ENCODE measurements at places on chromosomes 12 and 14.
A peak's percentile ranks its signal among the peaks of the same experiment; 100 is the strongest.

DNA sequence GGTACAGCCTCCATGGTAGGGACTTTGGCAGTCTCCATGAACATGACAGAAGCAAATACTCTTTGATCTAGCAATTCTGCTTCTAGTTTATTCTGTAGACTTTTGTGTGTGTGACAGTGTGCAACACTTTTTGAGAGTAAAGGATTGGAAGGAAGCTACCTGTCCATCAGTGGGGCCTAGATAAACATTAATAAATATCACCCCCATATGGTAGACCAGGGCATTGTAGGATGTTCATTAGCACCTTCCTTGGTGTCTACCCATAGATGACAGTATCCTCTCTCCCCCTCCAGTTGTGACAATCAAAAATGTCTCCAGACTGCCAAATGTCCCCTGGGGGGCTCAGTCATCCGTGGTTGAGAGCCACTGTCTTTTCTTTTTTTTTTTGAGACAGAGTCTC, 10.8 kb downstream of the SNRNP35 start:
- DNase-seq, result peak; percentile 42

GRCh38 chr14:23434488-23435222, 805 bp downstream of the MYH7 start:
- no peak for DNase-seq

DNA sequence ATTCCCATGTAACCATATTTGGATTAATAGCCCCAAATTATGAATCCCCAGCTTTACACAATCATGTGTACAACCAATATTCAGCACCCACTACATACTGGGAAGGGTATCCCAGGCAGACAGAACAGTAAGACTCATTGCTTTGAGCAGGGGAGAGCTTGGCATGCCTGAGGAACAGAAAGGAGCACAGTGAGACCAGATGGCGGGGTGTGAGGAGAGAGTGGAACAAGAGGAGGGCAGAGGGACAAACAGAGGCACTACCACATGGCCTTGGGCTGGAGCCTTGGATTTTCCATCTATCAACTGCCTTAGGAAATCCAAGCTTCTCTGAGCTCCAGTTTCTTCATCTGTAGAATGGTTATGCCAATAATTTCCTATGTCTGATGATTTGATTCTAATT, 3.8 kb downstream of the DGKA start:
- DNase-seq, result no peak

- DNase-seq, result no peak
Observed at GRCh38 chr12:126362964-126363363, 1297.7 kb downstream of the AACS start.

DNA sequence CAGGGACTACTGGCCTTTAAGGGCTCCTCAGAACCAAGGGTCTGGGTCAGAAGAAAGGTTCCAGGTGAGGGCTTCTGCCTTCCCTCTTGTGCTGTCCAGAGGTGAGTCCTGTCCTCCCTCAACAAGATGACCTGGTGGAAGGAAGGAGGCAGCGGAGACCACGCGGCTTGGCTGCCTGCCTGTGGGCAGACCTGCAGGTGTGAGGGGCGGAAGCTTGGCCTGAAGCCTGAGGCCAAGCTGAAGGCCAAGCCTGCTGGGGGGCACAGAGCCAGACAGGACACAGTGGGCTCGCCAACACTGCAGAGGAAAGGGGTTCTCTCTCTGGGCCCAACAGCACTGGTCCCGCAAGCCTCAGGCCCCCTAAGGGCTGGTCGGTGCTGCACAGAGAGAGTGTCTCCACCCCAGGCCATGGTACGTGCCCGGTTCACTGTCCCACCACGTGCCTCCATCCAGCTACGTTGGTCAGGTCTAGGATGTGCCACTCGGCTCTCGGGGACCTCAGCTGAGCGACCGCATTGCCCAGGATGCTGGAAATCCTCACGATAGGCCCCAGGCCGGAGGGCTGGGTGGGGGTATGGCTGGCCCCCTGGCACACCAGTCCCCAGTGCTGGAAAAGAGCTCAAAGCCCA, 170.0 kb upstream of the PRMT8 start:
- DNase-seq, result no peak

DNA sequence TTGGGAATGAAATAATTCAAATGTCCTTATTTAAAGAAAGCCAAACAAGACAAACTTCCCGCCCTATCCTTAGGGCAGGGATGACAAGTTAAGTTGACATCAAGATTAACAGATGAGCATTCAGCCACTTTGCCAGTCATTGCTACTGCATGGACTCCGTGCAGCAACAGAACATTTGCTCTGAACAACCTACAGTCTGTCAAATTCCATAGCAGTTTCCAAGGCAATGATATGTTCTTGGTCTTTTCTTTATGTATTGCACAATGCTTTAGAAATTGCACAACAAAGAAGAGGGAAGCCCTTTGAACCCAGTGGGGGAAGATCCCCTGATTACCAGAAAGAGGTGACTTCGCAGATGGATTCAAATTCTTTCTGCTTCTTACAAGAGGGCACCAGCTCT, 269.8 kb downstream of the BCAT1 start:
- DNase-seq, result no peak

DNA sequence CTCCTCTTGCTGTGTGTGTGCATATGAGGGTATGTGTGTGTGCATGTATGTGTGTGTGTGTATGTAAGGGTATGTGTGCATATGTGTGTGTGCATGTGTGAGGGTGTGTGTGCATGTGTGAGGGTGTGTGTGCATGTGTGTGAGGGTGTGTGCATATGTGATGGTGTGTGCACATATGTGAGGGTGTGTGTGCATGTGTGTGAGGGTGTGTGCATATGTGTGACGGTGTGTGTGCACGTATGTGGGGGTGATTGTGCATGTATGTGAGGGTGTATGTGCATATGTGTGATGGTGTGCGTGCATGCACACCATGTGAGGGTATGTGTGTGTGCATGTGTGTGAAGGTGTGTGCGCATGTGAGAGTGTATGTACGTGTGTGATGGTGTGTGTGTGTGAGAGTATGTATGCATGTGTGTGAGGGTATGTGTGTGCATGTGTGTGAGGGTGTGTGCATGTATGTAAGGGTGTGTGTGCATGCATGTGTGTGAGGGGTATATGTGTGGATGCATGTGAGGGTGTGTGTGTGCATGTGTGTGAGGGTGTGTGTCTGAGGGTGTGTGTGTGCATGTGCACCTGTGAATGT, 15.4 kb downstream of the DAO start:
- DNase-seq, result no peak

DNA sequence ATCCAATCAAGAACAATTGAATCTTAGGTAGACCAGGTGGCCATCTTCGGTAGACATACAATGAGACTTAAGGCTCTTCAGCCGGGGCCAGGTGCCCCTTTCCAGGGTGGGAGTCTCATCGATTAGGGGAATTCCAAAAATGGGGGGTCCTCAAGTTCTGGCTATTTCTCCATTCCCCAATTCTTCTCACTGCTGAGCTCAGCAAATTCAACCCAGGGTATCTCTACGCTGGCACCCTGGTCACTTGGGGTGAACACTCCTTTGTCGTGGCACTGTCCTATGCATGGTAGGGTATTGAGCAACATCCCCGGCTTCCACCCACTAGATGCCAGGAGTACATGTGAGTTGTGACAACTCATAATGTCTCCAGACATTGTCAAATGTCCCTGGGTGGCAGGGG, 34.9 kb upstream of the FBXO21 start:
- no peak for DNase-seq

DNA sequence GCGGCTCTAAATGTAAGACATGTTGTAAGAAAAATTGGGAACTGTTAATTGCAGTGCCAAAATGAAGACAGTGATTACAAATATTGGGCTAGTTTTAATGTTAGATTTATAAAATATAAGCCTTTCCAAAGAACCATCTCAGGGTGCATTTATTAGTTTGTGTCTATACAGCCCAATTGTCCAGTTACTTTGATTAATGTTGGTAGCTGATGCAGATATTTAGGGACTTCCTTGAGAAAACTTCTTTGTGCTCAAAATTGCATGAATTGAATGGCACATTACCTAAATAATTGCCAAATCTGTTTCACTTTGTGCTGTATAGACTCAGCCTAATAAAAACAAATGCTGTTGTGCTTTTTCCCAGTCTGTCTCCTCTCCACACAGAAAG, 83.7 kb downstream of the DAD1 start:
- DNase-seq, result no peak

DNA sequence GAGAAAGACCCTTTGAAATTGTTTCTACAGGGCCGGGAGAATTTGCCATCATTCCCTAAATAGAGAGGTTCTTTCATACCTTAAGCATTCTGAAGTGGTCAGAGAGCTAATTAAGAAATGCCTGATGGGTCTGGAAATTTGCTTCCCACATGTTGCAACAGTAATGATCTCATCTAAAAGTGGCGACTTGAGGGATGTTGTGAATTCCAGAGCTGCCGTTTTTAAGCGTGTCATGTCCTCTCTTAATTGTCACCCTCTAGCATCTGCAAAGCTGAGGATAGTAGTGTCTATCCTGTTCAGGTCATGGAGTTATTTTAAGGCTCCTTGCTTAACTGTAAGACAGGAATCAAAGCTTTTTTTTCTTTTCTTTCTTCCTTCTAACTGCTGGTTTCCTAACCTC, 60.4 kb downstream of the FOS start:
- DNase-seq, result no peak

- no peak for DNase-seq
Observed at GRCh38 chr14:98888927-98889835, 382.8 kb downstream of the BCL11B start.

GRCh38 chr14:32224737-32225377, 21.8 kb upstream of the RNU6-8 start:
- DNase-seq, result no peak

DNA sequence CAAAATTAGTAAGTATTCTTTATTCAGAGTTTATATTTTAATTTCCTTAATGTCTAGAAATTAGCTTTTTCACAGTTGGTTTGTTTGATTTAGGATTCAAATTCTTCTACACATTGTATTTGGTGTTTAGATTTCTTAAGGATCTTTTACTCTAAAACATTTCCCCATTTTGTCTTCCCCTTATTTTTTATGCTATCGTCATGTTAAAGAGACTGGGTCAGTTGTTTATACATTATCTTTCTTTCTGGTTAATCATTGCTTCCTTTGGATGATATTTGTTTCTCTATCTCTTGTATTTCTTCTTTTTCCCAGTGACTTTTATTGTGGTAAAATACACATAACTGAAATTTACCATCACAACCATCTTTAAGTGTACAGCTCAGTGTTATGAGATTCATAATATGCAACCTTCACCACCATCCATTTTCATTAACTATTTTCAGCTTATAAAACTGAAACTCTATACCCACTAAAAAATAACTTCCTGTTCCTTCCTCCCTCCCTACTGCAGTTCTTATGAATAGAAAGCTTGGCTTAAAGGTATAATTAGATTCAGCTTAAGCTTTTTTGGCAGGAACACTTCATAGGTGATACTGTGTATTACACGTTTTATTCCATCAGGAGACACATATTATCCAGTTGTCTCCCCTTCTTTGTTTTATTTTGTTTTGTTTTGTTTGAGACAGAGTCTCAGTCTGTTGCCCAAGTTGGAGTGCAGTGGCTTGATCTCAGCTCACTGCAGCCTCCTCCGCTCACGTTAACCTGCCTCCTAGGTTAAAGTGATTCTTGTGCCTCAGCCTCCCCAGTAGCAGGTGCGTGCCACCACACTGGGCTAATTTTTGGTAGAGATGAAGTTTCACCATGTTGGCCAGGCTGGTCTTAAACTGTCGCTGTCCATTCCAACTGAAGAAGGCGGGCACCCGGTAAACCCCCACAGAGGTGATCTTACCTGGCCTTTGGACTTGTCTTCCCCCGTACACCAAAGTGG, 45.0 kb downstream of the NOPCHAP1 start:
- peak; percentile 4 for DNase-seq

- DNase-seq, result no peak
Observed at GRCh38 chr14:97618401-97618800, 821.2 kb downstream of the VRK1 start.

DNA sequence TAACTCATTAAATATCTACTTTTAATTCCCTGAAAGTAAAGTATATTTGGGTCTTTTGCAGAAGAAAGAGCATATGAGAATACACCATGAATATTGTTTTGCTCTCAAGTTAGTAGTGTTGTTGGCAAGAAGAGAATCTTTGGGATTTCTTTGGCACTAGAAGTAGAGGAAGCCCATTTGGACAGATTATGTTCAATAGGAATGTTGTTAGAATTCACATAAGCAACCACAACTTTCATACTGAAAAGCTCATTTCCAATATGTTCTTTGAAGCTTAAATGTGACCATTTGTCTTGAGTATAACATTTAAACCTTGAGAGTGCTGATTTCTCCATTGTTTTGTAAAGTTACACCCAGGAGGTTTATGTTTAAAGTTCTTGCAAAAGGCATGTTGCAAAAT, 37.6 kb downstream of the PLEKHG7 start:
- no peak for DNase-seq

- DNase-seq, result no peak
Observed at GRCh38 chr12:8561011-8561410, 20.3 kb upstream of the CLEC4E start.

- no peak for DNase-seq
Observed at GRCh38 chr14:70753518-70753953, 55.8 kb downstream of the MAP3K9 start.

GRCh38 chr14:51703787-51704186, 52.1 kb downstream of the FRMD6 start:
- no peak for DNase-seq

GRCh38 chr12:16297521-16297920, 20.0 kb upstream of the SLC15A5 start:
- no peak for DNase-seq

GRCh38 chr12:132850291-132850690, 21.6 kb upstream of the GOLGA3 start:
- DNase-seq, result no peak

DNA sequence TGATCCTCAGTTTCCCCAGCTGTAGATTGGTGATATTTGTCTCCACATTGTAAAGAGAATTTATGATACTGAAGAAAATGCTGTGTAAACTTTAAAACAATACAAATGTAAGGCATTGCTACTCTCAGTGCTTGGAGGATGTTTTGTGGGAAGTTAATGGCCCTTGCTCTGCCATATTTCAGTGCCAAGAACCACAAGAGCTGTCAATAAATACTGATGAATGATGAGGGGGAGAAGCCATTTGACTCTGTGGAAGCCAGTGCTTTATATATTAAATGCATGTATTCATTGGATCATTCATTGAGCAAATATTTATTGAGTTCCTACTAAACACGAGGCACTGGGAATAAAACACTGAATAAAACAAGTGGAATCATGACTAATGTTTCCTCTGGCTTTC, 30.8 kb downstream of the CACNA1C start:
- DNase-seq, result no peak

DNA sequence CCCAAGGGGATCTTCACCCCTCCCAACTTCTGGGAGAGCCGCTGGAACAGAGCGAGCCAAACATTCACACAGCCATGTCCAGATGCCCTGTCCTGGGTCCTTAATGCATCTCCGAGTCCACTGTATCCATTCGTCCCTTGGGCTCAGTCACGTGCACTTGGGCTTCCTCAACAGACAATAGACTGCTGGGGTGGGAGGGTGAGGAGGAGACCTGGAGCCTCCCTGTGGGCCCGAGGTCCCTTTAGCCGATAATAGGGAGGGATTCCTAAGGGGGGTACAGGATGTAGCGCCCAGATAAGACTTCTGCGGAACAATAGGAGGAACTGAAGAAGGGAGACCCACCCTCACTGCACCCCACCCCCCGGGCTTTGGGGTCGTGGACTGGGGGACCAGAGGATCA, 6.7 kb downstream of the ARHGEF25 start:
- no peak for DNase-seq

GRCh38 chr12:26434299-26435068, 239.1 kb downstream of the SSPN start:
- DNase-seq, result peak; percentile 6

All from GM19239 (cell line).